ENCODE measurements at places on chromosomes 3 and 15.

- no peak for DNase-seq
These were observed 20.3 kb downstream of the IL12A start for GRCh38 chr3:160008961-160009360.

DNA sequence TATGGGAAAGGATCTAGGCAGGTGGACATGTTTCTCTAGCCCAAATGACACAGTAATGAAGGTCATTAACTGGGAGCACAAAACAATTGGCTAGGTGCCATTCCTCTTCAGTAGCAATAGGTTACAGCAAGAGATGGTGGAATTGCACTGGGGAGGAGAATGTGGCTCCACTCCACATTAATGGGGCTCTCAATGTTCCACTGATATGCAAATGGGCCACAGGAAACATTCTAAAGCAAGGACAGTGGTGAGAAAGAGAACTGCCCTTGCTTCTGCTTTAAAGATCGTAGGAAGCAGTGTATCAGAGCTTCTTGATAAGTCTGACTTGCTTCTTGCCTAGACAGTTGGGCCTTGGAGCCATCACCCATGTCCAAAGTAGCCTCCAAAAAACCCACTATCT is 271.4 kb upstream of the PPP2R3A start:
- DNase-seq = no peak

DNA sequence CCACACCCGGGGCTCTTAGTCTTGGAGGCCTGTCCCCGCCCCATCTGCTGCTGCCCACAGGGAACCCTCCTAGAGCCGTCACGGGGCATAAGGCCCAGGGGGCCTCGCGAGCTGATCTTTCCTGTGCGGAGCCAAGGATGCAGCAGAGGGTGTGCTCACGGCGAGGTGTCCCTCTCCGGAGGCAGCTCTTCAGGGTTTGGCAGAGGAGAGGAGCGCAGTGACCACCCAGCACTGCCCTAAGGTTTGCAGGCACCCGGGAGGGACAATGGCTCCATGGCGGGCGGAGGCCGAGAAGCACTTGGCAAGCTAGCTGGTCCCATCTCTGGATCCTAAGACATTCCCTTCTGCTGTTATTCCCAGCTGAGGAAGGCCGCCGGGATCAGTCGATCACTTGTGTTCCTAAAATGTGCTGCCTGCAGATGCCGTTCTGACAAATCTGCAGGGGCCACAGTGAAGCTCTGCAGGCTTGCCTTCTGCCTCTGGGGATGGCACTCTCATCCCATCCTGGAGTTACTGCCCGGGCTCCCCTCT is 47.4 kb upstream of the PCSK6 start:
- DNase-seq = no peak

- DNase-seq = no peak
These were observed 245.3 kb downstream of the MYRIP start for GRCh38 chr3:40054568-40055222.

DNA sequence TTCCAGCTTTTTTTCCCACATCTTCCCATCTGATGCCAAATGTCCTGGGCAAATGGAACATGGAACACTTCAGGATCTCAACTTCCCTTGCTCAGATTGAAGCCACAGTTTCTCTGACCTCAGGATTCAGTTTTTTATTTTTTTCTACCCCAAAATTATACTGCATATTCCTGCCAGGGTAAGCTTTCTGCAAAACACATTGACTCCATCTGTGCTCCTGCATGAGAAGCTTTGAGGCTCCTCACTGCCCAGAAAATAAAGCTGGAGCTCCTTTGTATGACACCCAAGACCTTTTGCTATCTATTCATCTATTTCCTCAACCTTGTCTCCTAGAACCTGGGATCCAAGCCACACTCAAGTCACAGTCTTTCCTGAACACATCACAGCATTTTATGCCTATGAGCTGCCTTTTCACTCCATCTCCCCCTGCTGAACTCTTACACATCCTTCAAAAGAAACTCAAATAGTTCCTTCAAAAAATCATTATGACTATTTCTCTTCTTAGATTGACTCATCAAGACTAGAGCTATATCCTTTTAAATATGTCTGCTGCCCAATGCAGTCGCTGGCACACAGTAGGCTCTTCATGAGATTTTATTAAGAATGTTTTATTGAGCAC is 57.4 kb upstream of the PSMD6 start:
- no peak for DNase-seq

GRCh38 chr3:82217571-82217970 is 456.1 kb upstream of the GBE1 start:
- DNase-seq = no peak

DNA sequence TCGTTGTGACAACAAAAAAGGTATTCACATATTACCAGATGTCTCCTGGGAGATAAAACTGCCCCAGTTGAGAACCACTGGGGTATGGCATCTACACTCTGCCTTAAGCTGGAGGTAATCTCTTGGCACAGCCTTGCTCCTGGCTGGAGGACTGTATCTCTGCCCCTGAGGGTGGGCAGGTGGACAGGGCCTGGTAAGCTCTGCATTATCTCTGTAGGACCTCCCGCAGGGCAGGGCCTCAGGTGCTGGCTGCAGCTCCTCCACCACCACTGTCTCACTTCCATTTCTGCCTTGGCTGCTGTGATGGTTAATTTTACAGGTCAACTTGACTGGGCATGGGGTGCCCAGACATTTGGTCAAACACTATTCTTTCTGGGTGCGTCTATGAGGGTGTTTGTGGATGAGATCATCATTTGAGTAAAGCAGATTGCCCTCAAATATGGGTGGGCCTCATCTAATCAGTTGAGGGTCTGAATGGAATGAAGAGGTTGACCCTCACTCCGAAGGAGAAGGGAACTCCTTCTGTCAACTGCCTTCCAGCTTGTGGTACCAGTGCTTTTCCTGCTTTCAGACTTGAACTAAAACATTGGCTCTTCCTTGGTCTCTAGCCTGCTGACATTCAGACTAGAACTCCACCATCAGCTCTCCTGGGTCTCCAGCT is 9.8 kb upstream of the RHCG start:
- DNase-seq = no peak

- DNase-seq = no peak
These were observed 2.0 kb downstream of the SNRK start for GRCh38 chr3:43288366-43288765.
